ENCODE measurements at places on chromosomes 1 and 21. TPM values are rescaled to one million over a fixed set of nuclear protein-coding genes. Genes with fewer than 3 reads are reported as not detected.

Gene TMEM240
- total RNA-seq: 0.38 TPM

Gene LCE1C
- total RNA-seq: not detected

Gene C1orf53
- 0.55 TPM for total RNA-seq

Gene C8B
- total RNA-seq: not detected

Gene TP73
- total RNA-seq: 2.1 TPM

All from activated CD8-positive, alpha-beta memory T cell treated with anti-CD3 and anti-CD28 coated beads, Interleukin-2, amount 10 ng/mL, durations not matched to agents 7 days and 5 days (primary cell).